ENCODE measurements at places on chromosomes 3 and 15. TPM values are rescaled to one million over a fixed set of nuclear protein-coding genes. Genes with fewer than 3 reads are reported as not detected.

DNA sequence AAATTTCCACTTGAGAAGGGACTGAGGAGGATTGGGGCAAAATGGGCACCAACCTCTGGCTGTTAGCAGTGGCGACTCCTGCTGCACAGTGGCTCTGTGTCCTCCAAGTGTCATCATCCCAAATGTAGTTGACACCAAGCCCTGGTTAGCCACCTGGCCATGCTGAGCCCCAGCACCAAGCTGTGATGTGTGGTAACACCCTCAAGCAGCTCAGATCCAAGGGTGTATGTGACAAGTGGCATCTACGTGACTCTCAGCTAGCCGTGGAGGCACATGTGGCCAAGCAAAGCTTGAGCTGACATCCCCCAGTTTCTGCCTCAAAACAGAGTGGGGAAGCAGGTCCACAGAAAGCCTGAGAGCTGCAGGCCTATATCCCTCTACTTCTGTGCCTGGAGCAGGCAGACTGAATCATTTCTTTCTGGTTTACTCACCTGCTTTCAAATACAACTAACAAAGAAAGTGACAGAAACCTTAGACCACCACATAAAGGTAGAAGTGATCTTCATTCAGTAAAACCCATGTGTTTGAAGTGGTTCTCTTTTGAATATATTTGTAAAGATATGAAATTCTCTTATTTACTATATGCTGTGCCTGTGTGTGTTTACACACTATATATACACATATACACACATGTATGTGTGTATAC, 40.0 kb downstream of the FOXP1 start:
- DNase-seq, result no peak
- no peaks in the 10 kb centered on the region for H3K27me3 ChIP-seq
- no peak overlapping the region for H3K27ac ChIP-seq
- no peak overlapping the region for H3K4me3 ChIP-seq

GRCh38 chr3:186273586-186273985, 88.4 kb downstream of the DGKG start:
- no peak overlapping the region for H3K27ac ChIP-seq
- no peak overlapping the region for H3K4me3 ChIP-seq
- no peaks in the 10 kb centered on the region for H3K4me1 ChIP-seq
- no peak for DNase-seq
- H3K36me3 ChIP-seq, result no peaks in the 10 kb centered on the region
- H3K27me3 ChIP-seq, result peaks cover 47% of the 10 kb centered on the region

GRCh38 chr3:133843634-133844033, 38.0 kb downstream of the SRPRB start:
- H3K27me3 ChIP-seq, result peaks cover 55% of the 10 kb centered on the region
- no peak overlapping the region for H3K27ac ChIP-seq
- no peak overlapping the region for H3K4me3 ChIP-seq

GRCh38 chr15:90789462-90789861, 72.3 kb downstream of the BLM start:
- H3K36me3 ChIP-seq, result peaks cover 6% of the 10 kb centered on the region
- H3K27ac ChIP-seq, result no peak overlapping the region
- H3K27me3 ChIP-seq, result no peaks in the 10 kb centered on the region
- H3K4me1 ChIP-seq, result no peaks in the 10 kb centered on the region

GRCh38 chr3:14460342-14461005, 58.1 kb downstream of the SLC6A6 start:
- DNase-seq, result peak; percentile 50
- H3K27me3 ChIP-seq, result no peaks in the 10 kb centered on the region
- H3K4me3 ChIP-seq, result no peak overlapping the region
- peaks cover 69% of the 10 kb centered on the region for H3K36me3 ChIP-seq
- H3K27ac ChIP-seq, result peak overlapping the region; percentile 11
- H3K4me1 ChIP-seq, result peaks cover 39% of the 10 kb centered on the region

Gene CP
- 5.4 TPM for total RNA-seq

Gene SPESP1
- not detected for total RNA-seq

Gene TRIM71
- total RNA-seq, result not detected
